ENCODE measurements at places on chromosomes 6 and 20. TPM values are rescaled to one million over a fixed set of nuclear protein-coding genes. Genes with fewer than 3 reads are reported as not detected.

Gene DLL1
- not detected for total RNA-seq

Gene TRDN
- total RNA-seq, result not detected

Gene GNMT
- 0.58 TPM for total RNA-seq

Gene LRRC73
- not detected for total RNA-seq

Gene PI16
- total RNA-seq, result not detected

Gene SH3BGRL2
- total RNA-seq, result 4.7 TPM

Gene DDX27
- total RNA-seq, result 36.5 TPM

Gene SLC29A1
- total RNA-seq, result 11.0 TPM

Gene KIAA1755
- 0.44 TPM for total RNA-seq

Gene PLN
- not detected for total RNA-seq

Gene LY6G6F
- total RNA-seq, result not detected

Gene PLAGL2
- 2.6 TPM for total RNA-seq

Gene OR2H1
- total RNA-seq, result not detected

- DNase-seq, result no peak
Observed at GRCh38 chr6:159615918-159616317, 77.1 kb downstream of the SOD2 start.

- no peak for DNase-seq
Observed at GRCh38 chr6:22328474-22328873, 31.6 kb upstream of the PRL start.

DNA sequence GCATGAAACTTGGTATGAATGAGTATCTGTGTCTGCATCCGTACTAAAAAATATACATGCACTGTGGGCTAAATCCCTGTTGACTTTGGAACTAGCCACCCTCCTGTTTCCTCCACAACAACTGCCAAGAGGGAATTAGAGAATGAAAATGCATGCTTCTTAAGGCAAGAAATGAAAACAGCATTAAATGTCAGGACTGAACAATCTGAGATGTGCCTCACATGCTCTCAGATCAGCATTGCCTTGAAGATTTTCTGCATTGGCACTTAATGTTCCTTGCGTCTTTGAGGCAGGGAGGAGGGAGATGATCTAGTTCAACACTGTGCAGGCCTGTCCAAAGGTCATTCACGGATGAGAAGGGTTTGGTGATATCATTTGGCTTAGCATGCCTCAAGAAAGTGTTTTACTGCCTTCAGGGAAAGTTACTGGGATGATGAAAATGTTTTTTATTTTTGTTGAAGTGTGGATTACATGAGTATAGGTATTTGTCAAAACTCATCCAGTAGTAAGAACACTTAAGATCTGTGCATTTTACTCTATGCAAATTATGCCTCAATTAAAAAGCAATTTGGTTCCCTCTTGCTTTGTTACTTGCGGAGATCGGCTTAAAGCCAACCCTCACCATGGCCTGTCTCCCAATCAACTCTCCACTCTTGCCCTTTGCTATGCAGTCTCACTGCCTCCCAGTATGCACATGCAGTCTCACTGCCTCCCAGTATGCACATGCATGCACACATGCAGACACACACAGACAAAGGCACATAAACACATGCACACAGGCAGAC, 47.5 kb upstream of the RIN2 start:
- DNase-seq, result no peak

DNA sequence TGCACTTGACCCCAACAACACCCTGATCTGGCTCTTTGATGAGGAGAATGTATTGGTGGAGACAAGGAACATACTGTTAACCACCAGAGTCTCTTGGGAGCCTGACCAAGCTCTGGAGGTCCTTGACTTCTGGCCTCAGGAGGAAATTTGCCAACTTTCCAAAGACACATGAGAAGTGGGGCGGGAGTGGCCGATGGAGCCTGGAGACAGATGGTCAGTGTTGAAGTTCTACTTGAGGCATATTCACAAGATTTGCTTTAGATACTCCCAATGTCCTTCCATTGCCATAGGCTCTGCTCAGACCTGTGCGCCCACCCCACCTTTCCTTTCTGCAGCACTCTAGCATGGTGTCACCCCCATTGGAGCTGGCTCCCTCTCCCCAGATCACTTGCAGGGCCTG, 241.0 kb downstream of the SLC24A3 start:
- no peak for DNase-seq

GRCh38 chr6:33905071-33905609, 101.3 kb upstream of the MLN start:
- no peak for DNase-seq

GRCh38 chr20:53688085-53688484, 94.4 kb upstream of the ZNF217 start:
- no peak for DNase-seq

GRCh38 chr6:18264923-18265377, 620 bp upstream of the DEK start:
- DNase-seq, result no peak

DNA sequence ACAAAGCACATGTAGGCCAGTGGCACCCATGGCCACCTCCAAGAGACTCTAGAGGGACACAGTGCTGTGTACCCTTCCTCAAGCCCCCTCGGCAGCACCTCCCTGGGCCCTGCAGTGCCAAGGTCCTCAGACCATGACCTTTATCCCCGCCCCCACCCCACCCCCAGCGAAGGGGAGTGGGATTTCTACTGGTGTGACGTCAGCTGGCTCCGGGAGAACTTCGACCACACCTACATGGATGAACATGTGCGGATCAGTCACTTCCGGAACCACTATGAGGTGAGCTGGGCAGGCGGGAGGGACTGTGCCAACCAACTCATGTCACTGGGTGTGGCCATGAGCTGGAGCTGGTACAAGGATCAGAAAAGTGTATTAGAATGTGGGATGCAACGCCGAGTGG, 38.0 kb downstream of the TTLL9 start:
- DNase-seq, result no peak

DNA sequence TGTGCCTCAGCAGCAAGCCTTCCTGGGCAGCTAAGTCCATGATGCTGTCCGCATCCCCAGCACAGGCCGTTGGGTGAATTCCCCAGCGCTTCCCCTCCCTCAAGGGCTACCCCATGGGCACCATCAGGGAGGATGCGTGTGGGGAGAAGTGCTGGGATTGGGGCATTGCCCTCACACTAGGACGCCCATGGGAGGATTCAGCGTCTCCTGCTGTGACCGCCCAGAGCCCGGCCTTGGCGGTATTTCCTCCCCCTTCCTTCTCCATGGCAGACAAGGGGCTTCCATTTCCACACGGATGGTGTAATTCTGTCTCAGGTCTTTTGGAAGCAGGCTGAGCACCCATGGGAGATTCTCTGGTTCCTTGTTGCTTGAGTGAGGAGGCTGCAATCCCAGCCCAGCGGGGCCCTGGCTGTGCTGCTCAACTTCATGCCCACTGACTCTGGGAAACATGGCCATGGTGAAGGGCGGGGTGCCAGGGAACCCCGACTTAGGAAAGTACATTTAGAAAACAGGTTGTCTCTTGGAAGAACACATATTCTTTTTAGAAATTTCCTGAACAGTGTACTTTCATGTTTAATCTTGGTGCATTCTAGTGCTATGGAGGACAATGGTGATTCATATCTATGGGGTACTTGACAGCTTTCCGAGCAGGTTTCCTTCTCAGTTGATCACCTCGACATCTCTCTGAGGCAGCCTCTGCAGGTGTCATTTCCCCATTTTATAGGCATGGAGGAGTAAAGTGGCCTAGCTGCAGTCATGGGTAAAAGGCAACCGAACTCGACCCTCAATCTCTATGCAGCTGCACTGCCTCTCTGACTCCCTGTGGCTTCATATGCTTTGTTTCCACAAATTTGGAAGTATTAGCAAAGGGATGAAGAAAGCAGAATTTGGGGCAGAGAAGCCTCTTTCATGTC, 178.2 kb upstream of the CST7 start:
- DNase-seq, result no peak

GRCh38 chr6:107571354-107571753, 81.4 kb downstream of the SOBP start:
- DNase-seq, result no peak

GRCh38 chr6:110681543-110682459, 133.5 kb downstream of the CDK19 start:
- DNase-seq, result no peak

- DNase-seq, result no peak
Observed at GRCh38 chr20:18678549-18679419, 90.9 kb downstream of the DTD1 start.

DNA sequence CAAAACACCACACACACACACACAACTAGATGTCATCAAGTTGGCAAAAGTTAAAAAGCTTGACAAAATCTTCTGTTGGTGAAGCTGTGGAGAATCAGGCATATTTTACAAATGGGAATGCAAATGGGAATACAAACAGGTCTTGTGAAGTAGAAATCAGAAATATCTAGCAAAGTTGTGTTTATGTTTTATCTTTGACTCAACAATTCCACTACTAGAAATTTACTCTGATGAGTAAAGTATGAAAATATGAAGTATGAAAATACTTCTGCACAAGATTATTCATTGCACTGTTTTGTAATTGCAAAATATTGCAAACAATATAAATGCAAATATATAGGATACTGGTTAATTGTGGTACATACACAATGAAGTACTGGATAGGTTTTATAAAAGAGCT, 1166.0 kb upstream of the GJE1 start:
- DNase-seq, result no peak

DNA sequence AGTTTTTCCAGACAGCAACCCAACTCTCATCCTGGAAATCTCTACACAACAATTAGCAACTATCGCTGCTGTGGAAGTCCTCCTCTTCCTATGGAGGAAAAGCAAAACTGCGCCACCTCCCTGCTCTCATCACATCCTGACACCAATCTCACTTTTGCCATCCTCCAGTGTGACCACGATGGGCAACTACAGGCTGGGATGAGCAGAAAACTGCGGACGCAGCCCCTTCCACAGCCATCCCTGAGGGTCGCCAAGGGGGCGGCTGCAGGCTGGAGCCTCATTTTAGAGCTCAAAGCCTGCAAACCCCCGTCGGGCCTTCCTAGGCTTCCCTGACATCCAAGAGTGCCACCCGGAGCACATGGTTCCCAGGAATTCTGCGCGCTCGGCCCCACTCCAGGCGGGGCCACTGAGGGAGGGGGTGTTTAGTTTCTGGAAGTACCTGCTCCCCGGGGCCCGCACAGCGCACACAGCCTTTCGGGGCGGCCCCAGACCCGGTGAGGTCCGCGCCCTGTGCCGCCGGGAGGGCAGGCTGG, 1.2 kb downstream of the TCFL5 start:
- no peak for DNase-seq

DNA sequence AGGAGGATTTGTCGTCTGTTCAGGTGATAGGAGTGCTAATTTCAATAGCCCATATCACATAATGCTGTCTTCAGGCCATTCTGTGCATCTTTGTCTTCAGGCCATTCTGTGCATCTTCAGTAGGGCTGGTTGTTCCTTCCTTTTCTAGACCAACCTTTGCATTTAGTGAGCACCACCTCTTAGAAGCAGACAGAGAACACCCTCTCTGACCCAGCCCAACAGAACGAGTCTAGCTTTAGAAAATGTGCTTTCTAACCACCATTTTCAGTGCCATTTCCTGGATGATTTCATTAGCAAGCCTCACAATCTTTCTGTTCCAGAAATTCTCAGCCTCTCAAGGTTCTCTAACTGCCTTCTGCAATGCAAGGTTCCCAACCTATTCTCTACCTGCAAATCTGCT, 215.3 kb upstream of the KCNQ5 start:
- DNase-seq, result no peak

DNA sequence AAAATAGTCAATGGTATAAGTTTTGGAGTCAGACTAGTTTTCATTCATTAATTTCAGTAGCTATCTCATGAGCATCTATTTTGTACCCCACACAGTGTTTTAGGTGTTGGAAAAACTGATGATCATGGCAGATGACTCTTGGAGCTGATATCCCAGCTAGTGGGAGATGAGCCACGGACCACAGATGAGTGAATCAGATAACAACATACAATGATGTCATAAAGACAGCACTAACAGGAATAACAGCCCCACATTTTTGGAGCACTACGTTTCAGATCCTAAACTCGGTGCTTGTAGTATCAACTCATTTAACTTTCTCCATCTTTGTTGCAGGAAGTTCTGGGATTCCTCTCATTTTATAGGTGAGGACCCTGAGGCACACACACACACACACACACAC, 67.8 kb upstream of the EDN3 start:
- DNase-seq, result no peak

DNA sequence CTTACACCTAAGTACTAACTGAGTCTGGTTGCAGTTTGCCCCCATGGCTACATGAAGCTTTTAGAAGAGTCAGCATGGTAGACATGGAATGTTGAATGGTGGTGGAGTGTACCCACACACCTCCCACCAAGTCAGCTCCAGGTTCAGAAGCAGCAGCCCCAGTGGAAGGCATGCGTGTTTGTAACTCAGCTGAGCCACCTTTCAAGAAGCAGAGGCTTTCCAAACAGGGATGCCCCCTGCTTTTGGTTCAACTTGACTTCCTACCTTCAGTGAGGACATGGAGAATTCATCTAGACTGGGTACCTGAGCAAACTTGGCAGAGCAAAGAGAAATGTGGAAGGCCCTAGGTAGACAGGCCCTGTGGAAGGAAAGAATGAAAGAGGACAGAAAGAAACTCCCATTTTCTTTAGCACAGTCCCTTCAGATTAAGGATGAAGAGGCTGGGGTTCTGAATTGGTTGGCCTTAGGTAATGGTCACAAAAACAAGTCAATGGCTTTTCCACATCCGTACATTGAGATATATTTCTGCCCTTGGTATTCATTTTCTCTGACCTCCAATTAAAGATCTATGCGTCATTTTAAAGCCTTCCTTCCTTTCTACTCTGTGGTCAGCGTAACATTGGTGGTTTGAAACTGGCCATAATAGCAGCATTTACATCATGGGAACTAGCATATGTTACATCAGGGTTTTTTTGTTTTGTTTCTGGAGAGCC, 53.2 kb downstream of the HFE start:
- no peak for DNase-seq

DNA sequence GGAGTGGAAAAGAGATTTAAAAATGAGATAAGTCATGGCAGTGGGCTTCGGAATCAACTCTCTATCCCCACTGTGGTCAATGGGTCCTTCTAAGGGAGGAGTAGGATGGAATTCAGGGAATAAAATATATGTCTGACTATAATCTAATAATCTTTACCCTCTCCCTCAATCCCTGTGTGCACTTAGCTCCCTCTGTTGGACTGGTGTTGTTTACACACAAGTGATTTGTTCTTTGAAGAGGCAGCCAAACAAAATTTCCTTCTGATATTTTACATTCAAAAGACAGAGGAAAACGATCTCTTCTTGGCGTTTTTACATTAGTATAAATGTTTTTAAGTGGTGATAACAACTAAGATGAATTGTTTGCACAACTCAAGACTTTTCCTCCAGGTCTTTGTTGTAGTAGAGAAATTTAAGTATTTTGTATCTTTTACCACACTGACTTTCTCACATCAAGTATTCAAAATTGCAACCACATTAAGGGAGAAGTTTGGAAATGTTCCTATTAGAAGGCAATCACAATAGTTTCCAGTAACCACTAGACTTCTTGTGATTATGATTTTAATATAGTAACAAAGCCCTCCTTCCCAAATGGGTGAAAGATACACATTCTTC, 317.8 kb downstream of the CENPW start:
- no peak for DNase-seq

All from SJSA1 (cell line).